ENCODE measurements at places on chromosomes 16 and 17.

DNA sequence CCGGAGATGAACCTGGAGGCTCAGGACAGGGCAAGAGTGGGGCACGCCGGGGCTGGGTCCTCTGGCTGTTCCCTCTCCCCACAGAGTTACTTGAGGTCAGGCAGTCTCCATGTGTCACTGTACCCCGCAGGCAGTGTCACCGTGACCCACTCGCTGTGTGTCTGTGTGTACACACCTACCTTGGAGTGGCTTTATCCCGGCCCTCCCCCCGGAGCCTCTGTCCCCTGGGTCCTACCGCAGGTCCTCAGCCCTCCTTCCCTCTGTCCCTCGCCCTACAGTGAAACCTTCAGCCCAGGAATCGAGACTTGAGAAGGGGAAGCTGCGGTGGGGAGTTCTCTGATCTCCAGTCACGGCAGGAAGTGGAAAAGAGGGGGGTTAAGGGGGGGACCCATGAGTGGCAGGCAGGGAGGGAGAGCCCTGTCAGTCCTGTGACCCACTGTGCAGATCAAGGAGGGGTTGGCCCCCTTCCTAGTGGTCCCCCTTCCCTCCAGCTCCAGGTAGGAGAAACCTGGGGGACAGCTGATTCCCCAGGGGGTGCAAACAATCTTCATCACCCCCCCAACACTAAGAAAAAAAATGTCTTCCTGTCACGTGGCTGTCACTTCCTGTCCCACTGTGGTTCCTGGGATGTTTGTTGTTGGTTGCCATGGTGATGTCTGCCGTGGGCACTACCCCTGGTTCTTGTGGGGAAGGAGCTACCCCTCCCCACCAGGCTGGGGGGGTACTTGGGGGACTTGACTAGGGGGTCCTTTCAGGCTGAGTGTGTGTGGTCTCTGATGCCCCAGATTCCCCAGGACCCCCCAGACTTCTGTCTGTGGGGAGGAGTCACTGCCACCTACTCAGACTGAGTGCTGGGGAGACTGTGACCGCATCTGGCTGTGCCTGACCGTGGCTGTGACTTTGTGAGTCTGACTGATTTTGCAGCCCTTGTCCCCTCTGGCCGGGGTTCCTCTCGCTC, 13.7 kb downstream of the RARA start:
- DNase-seq, result no peak

DNA sequence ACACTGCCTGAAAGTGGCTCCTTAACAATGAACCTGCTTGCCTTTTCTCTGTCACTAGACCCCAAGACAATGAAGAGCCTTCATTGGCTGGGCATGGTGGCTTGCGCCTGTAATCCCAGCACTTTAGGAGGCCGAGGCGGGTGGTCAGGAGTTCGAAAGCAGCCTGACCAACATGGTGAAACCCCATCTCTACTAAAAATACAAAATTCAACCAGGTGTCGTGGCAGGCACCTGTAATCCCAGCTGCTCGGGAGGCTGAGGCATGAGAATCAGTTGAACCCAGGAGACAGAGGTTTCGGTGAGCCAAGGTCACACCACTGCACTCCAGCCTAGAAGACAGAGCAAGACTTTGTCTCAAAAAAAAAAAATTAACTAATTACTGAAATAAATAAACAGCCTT, 45.3 kb upstream of the SEC14L1 start:
- DNase-seq, result no peak

GRCh38 chr17:17156511-17156910, 49.6 kb downstream of the PLD6 start:
- no peak for DNase-seq

GRCh38 chr17:46061435-46061834, 62.4 kb downstream of the STH start:
- no peak for DNase-seq

GRCh38 chr17:31560616-31561235, 169.3 kb downstream of the RAB11FIP4 start:
- no peak for DNase-seq

DNA sequence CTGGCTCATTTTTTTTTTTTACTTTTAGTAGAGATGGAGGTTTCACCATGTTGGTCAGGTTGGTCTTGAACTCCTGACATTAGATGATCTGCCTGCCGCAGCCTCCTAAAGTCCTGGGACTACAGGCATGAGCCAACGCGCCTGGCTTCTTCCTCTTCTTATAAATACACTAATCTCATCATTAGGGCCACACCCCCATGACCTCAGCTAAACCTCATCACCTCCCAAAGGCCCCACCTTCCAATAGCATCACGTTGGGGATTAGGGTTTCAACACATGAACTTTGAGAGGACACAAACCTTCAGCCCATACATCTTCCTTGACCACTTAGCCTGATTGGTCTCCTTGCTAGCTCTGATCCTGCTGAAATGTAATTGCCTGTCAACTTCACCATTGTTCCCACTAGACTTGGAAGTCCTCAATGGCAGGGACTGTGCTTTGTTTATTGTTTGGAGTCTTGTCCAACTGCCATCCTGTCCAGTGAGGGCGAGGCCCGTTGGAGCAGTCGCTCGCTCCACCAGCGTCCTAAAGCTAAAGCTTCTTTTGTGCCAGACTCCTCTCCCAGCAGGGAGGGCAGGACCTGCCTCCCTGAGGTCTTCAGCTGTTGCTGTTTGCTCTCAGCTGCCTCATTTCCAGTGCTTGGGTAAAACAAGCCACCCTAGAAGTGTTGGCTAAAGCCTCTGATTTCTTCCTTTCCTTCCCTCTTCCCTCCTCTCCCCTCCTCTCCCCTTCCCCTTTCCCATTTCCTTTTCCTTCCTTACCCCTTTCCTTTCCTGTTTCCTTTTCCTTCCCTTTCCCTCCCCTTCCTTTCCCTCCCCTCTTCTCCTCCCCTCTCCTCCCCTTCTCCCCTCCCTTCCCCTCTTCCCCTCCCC, 85.3 kb downstream of the HAPSTR1 start:
- no peak for DNase-seq

DNA sequence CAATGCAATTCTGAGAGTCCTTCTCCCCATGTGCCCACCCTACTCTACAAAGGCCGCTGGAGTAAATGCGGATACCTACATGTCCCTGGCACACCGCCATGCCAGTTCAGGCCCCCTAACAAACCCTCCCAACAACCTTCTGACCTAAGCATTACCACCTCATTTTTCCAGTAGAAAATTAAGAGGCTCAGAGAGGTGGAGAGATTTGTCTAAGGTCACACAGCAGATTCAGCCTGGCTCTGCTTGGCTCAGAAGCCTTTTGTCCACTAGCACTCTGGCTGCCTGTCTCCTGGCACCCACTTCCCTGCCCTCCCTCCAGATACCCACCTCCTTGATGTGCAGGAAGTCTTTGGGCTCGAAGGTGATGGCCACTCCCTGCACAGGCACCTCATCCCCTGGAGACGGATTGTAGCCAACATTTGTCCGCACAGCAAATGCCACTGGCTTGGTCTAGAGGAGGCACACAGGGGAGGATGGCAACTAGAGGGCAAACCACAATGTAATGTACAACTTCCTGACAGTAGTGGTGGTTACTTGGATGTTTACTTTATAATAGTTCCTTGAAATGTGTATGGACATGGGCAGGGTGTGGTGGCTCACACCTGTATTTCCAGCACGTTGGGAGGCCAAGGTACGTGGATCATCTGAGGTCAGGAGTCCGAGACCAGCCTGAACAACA, 10.2 kb downstream of the CACNB1 start:
- DNase-seq, result no peak

GRCh38 chr17:556431-556995, 158.1 kb downstream of the VPS53 start:
- DNase-seq, result no peak

GRCh38 chr16:31493506-31494125, 10.7 kb downstream of the SLC5A2 start:
- no peak for DNase-seq

Measured in BJ (cell line).